ENCODE measurements at places on chromosomes 6 and 20. TPM values are rescaled to one million over a fixed set of nuclear protein-coding genes. Genes with fewer than 3 reads are reported as not detected.

- DNase-seq = no peak
These were observed 3.9 kb upstream of the PHF20 start for GRCh38 chr20:35767683-35768481.

- peak; percentile 66 for DNase-seq
These were observed 12.5 kb downstream of the PRDM1 start for GRCh38 chr6:106098383-106099234.

- DNase-seq = peak; percentile 42
These were observed 1.0 kb upstream of the APMAP start for GRCh38 chr20:24993337-24994185.

Gene IER3
- polyA plus RNA-seq = 158 TPM

DNA sequence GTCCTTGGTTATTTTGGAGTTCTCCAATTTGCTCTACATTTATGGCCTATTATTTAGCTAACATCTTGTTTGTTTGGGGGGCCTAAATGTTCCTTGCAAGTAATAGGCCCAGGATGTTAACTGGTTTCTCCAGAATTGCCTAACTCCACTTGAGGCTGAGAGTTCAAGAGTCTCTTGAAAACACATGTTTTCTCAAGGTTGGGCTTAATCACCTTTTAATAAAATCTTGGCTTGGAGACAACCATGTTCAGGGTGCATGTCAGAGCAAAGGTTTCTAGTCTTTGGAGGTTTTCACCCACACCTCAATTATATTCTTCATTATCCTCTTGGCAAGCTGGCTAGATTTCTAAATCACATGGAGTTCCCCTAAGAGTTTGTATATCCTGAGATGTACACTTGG lies 54.2 kb downstream of the KLHL31 start:
- DNase-seq = no peak

- no peak for DNase-seq
These were observed 45.7 kb upstream of the IRF4 start for GRCh38 chr6:345747-346385.

Gene DEFB124
- not detected for polyA plus RNA-seq

DNA sequence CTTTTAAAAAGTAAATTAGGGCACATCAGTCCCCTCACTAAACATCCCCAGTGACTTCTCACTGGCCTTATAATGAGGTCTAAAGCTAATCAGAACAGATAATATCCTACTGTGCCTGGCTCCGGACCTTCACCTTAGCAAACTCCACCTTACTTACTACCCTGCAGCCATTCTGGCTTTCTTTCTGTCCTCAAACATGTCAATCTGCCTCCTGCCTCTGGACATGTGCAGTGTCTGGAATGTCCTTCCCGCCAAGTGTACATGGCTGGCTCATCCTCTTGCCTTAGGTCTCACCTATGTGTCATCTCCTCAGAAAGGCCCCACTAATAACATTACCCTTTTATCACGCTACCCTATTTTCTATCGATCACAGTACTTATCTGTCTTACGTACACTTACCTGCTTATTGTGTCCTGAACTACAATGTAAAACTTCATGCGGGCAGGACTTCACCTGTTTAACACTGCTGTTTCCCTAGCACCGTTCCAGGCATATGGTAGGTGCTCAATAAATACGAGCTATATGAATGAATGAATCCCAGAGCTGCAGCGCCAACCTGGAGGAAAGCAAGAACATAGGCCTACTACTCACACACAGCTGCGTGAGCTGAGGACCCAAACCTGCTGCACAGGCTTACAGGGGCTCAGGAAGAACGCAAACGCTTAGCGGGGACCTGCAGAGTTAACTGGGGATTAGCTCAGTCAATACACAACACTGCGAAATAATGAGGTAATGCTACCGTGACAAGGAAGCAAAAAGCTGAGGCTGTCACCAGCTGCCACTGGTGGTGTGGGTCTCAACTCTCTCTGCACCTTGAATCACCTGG lies 991 bp downstream of the UQCC2 start:
- DNase-seq = peak; percentile 50

- DNase-seq = peak; percentile 83
These were observed 2.7 kb upstream of the MICA start for GRCh38 chr6:31400467-31401289.

GRCh38 chr20:31617432-31618104 lies 12.5 kb downstream of the ID1 start:
- no peak for DNase-seq

Gene KIZ
- polyA plus RNA-seq = 11.7 TPM

Gene TP53INP2
- 10.6 TPM for polyA plus RNA-seq

Gene UST
- 7.0 TPM for polyA plus RNA-seq

- no peak for DNase-seq
These were observed 223.5 kb downstream of the CDKAL1 start for GRCh38 chr6:20757761-20758160.

Gene FNDC1
- 0.84 TPM for polyA plus RNA-seq

DNA sequence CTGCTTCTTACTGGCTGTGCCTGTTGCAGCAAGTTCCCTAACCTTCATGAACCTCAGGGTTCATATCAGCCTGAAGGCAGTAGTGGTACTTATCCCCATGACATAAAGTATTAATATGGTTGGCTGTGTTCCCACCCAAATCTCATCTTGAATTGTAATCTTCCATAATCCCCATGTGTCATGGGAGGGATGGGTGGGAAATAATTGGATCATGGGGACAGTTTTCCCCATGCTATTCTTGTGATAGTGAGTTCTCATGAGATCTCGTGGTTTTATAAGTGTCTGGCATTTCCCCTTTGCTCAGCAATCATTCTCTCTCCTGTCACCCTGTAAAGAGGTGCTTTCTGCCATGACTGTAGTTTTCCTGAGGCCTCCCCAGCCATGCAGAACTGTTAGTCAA lies 61.8 kb downstream of the FAM229B start:
- DNase-seq = no peak

DNA sequence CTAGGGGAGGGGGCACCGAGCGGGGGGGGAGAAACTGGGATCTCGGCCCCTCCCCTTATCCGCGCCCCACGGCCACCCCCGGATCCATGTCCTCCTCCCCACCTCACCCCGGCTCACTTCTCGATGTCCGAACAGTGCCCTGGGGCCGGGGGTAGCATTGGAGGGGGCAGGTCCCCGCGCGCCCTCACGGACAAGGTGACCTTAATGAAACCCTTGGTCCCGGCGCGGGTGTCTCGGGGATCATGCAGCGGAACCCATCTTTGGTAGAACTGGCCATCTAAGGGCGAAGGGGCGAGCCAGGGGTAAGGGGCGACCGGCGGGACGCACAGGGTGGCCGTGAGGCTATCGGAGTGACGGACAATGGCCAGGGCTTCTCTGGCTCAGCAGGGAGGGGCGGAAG lies 13.6 kb upstream of the SPAG4 start:
- no peak for DNase-seq

Gene MYLK4
- polyA plus RNA-seq = 0.36 TPM

DNA sequence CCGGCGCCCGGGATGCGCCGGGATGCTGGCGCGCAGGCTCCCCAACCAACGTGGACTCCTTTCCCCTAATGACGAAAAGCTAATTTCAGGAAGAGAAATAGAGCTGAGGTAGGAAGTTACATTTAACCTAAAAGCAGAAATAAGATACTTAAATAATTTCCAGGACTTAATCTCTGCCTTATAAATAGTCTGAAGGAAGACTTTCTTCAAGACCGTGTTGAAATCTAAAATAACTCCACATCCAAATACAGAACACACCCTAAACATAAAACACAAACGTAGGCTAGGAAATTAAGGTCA lies 1.3 kb downstream of the ASF1A start:
- DNase-seq = no peak

Gene ACAT2
- 90.7 TPM for polyA plus RNA-seq

Gene FAM217A
- not detected for polyA plus RNA-seq

DNA sequence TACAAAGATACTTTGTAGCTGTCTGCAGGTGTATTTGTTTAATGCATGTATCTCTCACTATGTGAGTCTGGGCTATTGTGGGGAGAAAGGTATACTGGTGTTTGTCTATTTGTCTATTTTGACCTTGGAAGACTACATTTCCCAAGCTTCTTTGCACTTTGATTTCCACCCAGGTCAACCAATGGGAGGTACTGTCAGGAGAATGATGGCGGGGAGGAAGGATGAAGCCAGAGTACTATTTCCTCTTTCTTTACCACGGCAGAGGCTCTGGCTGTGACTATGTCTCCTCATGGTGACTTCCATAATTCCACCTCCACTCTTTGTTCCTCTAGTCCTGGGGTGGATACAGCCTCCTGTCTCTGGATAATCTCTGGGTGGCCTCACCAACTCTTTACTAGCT lies 23.1 kb downstream of the LBP start:
- no peak for DNase-seq

Gene KIF6
- polyA plus RNA-seq = 2.2 TPM

GRCh38 chr20:21522481-21523280 lies 8.8 kb upstream of the NKX2-2 start:
- DNase-seq = no peak

Gene SPATA2
- 9.6 TPM for polyA plus RNA-seq

DNA sequence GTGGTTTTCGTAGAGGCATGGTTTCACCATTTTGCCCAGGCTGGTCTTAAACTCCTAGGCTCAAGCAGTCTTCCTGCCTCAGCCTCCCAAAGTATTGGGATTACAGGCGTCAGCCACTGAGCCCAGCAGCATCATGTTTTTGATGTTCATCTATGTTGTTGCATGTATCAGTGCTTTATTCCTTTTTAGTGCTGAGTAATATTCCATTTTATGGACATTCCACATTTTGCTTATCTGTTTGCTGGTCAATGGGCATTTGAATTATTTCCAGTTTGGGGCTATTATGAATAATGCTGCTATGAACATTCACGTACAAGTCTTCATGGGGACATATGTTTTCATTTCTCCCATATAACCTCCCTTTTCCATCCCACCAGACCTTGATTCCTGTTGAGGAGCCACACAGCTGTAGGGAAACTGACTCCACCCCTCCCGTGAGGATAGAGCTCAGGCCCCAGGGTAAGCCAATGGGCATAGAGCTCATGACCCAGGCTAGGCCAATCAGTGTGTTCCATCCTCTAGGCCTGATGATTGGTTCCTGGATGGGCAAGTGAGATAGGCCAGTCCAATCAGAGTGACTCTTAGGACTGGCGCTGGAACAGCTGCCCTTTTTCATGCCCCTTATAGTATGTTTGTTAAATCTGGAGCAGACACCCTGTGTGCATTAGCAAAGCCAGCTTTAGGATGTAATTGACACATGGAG lies 49.5 kb downstream of the DLGAP4 start:
- no peak for DNase-seq

- no peak for DNase-seq
These were observed 26.9 kb downstream of the MUC22 start for GRCh38 chr6:31037169-31037568.

- no peak for DNase-seq
These were observed 129.3 kb upstream of the PDE7B start for GRCh38 chr6:135722190-135722589.

- peak; percentile 72 for DNase-seq
These were observed 334.1 kb upstream of the CITED2 start for GRCh38 chr6:139708337-139709199.

Gene ULBP1
- polyA plus RNA-seq = 0.27 TPM

Gene GRM1
- 0.22 TPM for polyA plus RNA-seq

DNA sequence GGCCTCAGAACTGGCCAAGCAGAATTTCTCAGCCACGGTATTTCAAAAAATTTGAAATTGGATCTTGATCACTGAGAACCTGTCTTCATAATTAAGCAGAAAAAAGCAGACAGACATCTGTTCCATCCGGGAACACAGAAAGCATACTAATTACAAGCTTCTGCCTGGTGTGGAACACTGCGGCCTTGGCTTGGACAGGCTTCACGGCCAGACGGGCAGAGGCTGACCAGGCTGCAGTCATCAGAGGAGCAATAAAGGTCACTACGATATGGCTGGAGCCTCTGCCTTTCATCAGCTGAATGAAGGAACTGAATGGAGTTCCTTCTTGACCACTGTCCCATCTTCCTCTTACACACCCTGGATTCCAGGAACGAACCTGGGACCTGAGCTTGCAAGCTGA lies 3.9 kb upstream of the NRSN1 start:
- DNase-seq = no peak

GRCh38 chr6:20204512-20204894 lies 7.8 kb downstream of the MBOAT1 start:
- DNase-seq = no peak

- no peak for DNase-seq
These were observed 227.4 kb downstream of the PHACTR1 start for GRCh38 chr6:12944001-12944400.
